Dermis lymphatic vessel endothelial cell (primary cell): ENCODE measurements at places on chromosomes 16 and 17. TPM values are rescaled to one million over a fixed set of nuclear protein-coding genes. Genes with fewer than 3 reads are reported as not detected.

Gene SAP30BP
- 41.2 and 49.5 TPM in 2 replicates for total RNA-seq

Gene SKAP1
- total RNA-seq = 0.09 TPM in 1 of 2 replicates, not detected in the other

Gene CLDN7
- total RNA-seq = 0.76 and 1.5 TPM in 2 replicates

Gene ATP1B2
- not detected in 2 replicates for total RNA-seq

Gene DDX52
- total RNA-seq = 20.3 and 27.2 TPM in 2 replicates

Gene ASGR2
- not detected in 2 replicates for total RNA-seq

Gene UBTF
- 42.3 and 68.1 TPM in 2 replicates for total RNA-seq

Gene RASL10B
- 0.11 and 0.26 TPM in 2 replicates for total RNA-seq

Gene BCL6B
- 39.0 and 76.2 TPM in 2 replicates for total RNA-seq

Gene TPPP3
- 0.09 and 0.11 TPM in 2 replicates for total RNA-seq

Gene FSCN2
- 0.26 and 0.54 TPM in 2 replicates for total RNA-seq

Gene FAM20A
- not detected in 2 replicates for total RNA-seq

Gene MYL4
- 0.86 and 0.87 TPM in 2 replicates for total RNA-seq

Gene KRT27
- not detected in 2 replicates for total RNA-seq
